ENCODE measurements at places on chromosomes 7 and 10.

DNA sequence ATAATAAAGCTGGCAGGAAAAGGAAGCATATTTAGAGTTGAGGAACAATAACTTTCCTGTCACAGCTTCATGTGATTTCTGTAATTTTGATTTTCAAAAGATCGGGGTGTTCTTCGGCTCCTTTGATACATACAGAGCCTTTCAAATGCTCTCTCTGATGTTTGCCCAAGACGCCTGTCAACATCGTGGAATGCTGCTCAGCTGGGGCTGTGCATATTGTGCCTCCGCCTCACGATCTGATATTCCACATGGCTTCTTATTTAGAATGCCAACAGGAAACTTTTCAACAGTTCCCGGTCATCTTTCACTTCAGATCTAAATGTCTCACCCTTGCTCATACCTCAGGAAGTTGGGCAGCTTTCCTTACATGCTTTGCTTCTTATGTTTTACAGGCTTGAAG lies 7.3 kb downstream of the NPY start:
- no peak for DNase-seq
- H3K27ac ChIP-seq = no peak overlapping the region
- no peak overlapping the region for H3K4me3 ChIP-seq
- no peaks in the 10 kb centered on the region for H3K27me3 ChIP-seq
- no peaks in the 10 kb centered on the region for H3K4me1 ChIP-seq

GRCh38 chr10:124315591-124316270 lies 103.0 kb downstream of the OAT start:
- H3K27ac ChIP-seq = no peak overlapping the region
- H3K27me3 ChIP-seq = no peaks in the 10 kb centered on the region
- no peaks in the 10 kb centered on the region for H3K36me3 ChIP-seq
- peak; percentile 30 for DNase-seq
- H3K4me3 ChIP-seq = no peak overlapping the region

DNA sequence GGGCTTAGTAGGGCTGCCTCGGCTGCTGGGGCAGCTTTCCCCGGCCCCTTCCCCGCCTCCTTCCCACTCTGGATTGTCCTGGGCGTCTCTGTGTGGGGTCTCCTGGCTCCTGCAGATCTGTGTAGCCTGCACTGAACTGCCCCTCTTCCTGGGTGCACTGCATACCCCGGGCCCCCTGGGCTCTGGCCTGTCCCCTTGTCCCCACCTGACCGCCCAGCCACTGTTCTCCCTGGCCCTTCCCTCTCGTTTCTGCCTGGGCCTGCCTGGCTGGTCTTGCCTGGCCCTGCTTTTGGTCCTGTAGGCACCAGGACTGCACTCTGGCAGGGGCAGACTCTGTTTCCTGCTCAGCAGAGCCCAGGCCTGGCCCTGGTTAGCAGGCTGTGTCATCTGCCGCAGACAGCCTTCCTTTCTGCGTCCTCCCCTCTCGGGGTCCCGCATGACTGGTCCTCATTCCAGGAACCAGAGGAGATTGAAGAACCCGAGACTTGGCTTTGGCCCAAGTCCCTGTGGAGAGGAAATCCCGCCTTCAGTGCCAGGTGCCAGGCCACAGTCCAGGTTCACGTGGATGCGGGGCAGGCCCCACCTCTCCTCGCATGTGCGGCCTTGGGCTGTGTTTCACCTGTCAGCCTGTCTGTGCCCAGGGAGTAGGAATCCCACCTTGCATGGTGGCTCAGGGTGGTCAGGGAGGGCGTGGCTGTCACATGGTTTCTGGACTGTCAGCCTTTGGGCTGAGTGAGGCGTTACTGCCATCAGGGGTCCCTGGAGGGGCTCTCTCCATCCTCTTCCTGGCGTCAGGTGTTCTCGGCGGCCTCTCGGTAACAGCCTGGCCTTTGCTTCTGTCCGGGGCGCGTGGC lies 9.2 kb downstream of the INPP5A start:
- H3K4me1 ChIP-seq = peaks cover 18% of the 10 kb centered on the region
- no peak for DNase-seq
- no peaks in the 10 kb centered on the region for H3K27me3 ChIP-seq
- no peaks in the 10 kb centered on the region for H3K36me3 ChIP-seq
- no peak overlapping the region for H3K27ac ChIP-seq
- no peak overlapping the region for H3K4me3 ChIP-seq

DNA sequence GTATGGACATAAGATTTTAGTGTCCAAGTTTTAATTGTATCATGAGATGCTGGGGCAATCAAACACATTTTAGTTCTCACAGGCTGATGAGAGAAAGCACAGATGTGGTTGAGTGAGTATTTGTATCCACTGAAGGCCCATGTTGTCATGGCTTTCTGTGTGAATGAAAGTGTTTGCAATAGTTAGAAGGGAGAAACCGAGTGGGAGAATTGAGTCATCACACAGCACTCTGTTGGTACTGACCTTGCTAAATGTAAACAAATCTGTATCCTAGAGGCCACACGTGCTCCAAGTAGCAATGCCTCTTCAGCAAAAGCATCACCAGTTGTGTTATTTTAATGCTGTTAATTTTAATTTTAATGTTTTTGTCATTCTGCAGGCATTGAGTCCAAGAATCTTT lies 121.2 kb downstream of the EMX2 start:
- H3K36me3 ChIP-seq = no peaks in the 10 kb centered on the region
- no peak for DNase-seq
- no peak overlapping the region for H3K4me3 ChIP-seq
- no peaks in the 10 kb centered on the region for H3K27me3 ChIP-seq
- H3K27ac ChIP-seq = no peak overlapping the region

- no peak for DNase-seq
- H3K4me3 ChIP-seq = no peak overlapping the region
- H3K4me1 ChIP-seq = no peaks in the 10 kb centered on the region
- no peaks in the 10 kb centered on the region for H3K27me3 ChIP-seq
These were observed 7.7 kb downstream of the TM9SF3 start for GRCh38 chr10:96579133-96579532.

DNA sequence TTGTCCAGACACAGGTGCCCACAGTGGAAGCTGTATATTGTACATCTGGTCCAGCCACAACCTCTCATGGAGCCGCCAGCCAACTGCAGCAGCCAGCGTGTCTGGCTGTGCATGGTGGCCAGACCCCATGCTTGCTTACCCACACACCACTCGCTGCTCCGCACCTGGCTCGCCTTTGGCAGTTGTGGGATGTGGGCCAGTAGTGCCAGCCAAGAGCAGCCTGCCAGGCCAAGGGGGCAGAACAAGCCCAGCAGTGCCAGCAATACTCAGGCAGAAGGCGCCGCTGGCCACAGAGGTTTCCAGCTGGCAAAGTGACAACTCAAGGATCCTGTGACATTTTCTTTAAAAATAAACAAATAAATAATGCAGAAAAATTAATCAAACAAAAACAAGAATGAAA lies 11.7 kb upstream of the TMEM243 start:
- DNase-seq = no peak
- no peak overlapping the region for H3K4me3 ChIP-seq
- H3K4me1 ChIP-seq = peaks cover 8% of the 10 kb centered on the region
- no peaks in the 10 kb centered on the region for H3K27me3 ChIP-seq

DNA sequence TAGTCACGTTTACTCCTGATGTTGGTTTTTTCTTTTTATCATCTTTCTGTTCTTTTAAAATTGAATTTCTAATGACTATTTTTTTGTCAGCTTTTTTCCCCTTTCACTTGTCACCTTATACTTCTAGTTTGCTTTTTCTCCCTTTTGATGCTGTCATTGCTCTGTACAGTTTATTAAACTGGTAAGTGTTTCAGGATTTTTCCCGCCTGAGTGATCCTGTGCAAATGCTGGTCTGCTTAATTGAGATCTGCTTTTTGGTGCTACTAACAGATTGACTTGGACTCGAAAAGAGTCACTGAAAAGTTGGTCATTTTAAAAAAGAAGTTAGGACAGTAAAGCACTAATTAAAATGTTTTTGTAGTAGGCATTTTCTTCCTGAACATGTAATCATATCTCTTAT lies 95.2 kb downstream of the PHTF2 start:
- no peak overlapping the region for H3K4me3 ChIP-seq
- no peaks in the 10 kb centered on the region for H3K27me3 ChIP-seq
- no peak for DNase-seq

- no peaks in the 10 kb centered on the region for H3K4me1 ChIP-seq
- no peak overlapping the region for H3K27ac ChIP-seq
- DNase-seq = no peak
- no peaks in the 10 kb centered on the region for H3K36me3 ChIP-seq
These were observed 1.2 kb downstream of the CLDN3 start for GRCh38 chr7:73768641-73769480.

DNA sequence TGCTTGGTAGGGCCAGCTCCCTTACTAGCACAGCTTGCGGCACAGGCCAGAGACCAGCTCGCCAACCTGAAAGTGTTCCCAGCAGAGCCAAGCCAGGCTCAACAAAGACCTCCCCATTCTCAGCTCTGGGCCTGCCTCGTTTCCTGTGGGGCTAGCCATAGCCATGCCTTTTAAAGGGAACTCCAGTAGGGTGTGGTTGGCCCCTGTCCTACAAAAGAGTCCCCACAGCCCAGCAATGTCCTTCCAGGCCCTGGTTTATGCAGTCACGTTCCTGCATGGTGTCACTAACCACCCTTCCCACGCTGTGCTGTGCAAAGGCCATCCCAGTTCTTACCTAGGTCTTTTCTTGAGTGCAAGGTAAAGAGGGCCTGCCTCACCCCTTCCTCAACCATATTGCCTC lies 87.8 kb upstream of the LRRC4 start:
- H3K27ac ChIP-seq = no peak overlapping the region
- H3K36me3 ChIP-seq = no peaks in the 10 kb centered on the region
- H3K4me3 ChIP-seq = no peak overlapping the region
- no peaks in the 10 kb centered on the region for H3K4me1 ChIP-seq
- DNase-seq = no peak
- no peaks in the 10 kb centered on the region for H3K27me3 ChIP-seq

DNA sequence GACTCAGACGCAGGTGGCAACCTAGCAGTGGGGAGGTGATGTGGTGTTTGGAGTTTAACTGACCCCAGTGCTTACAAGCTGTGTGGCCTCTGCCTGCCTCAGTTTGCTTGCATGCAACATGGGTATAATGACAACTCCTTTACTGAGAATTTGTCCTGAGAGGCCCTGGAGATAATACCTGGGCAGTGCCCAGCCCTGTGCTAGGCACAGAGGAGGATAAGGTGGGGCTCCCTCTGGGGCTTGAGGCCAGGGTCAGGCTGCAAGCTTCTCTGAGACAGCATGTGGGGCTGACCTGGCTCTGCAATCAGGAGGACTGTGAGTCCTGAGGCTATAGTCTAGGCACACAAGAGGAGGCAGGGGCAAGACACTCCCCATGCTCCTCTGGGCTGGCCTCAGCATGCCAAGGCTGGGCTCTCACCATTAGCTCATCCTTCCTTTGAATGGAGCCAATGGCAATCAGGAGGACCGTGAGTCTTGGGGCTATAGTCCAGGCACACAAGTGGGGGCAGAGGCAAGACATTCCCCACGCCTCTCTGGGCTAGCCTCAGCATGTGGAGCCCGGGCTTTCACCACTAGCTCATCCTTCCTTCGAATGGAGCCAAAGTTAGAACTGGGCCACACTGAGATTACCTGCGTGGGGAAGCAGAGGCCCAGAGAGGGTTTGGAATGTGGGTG lies 147.9 kb downstream of the RPS24 start:
- no peaks in the 10 kb centered on the region for H3K4me1 ChIP-seq
- no peak overlapping the region for H3K4me3 ChIP-seq
- no peaks in the 10 kb centered on the region for H3K27me3 ChIP-seq
- H3K36me3 ChIP-seq = no peaks in the 10 kb centered on the region

DNA sequence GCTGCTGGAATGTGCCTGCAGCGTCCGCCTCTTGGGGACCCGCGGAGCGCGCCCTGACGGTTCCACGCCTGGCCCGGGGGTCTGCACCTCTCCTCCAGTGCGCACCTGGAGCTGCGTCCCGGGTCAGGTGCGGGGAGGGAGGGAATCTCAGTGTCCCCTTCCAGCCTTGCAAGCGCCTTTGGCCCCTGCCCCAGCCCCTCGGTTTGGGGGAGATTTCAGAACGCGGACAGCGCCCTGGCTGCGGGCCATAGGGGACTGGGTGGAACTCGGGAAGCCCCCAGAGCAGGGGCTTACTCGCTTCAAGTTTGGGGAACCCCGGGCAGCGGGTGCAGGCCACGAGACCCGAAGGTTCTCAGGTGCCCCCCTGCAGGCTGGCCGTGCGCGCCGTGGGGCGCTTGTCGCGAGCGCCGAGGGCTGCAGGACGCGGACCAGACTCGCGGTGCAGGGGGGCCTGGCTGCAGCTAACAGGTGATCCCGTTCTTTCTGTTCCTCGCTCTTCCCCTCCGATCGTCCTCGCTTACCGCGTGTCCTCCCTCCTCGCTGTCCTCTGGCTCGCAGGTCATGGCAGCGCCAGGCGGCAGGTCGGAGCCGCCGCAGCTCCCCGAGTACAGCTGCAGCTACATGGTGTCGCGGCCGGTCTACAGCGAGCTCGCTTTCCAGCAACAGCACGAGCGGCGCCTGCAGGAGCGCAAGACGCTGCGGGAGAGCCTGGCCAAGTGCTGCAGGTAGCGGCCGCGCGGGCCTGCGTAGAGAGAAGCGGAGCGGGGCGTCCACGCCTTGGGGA lies 645 bp downstream of the SLC26A4 start:
- no peak for DNase-seq
- peak overlapping the region; percentile 75 for H3K4me3 ChIP-seq
- no peaks in the 10 kb centered on the region for H3K27me3 ChIP-seq
- H3K4me1 ChIP-seq = peaks cover 10% of the 10 kb centered on the region
- H3K36me3 ChIP-seq = no peaks in the 10 kb centered on the region

- no peak for DNase-seq
- no peaks in the 10 kb centered on the region for H3K27me3 ChIP-seq
- H3K36me3 ChIP-seq = no peaks in the 10 kb centered on the region
- H3K4me3 ChIP-seq = no peak overlapping the region
- no peaks in the 10 kb centered on the region for H3K4me1 ChIP-seq
- no peak overlapping the region for H3K27ac ChIP-seq
These were observed 439.6 kb downstream of the GRID1 start for GRCh38 chr10:85926986-85927385.

- H3K4me1 ChIP-seq = no peaks in the 10 kb centered on the region
- no peaks in the 10 kb centered on the region for H3K36me3 ChIP-seq
- H3K27ac ChIP-seq = no peak overlapping the region
- no peaks in the 10 kb centered on the region for H3K27me3 ChIP-seq
- no peak for DNase-seq
These were observed 93.5 kb downstream of the VWC2 start for GRCh38 chr7:49866910-49867309.

DNA sequence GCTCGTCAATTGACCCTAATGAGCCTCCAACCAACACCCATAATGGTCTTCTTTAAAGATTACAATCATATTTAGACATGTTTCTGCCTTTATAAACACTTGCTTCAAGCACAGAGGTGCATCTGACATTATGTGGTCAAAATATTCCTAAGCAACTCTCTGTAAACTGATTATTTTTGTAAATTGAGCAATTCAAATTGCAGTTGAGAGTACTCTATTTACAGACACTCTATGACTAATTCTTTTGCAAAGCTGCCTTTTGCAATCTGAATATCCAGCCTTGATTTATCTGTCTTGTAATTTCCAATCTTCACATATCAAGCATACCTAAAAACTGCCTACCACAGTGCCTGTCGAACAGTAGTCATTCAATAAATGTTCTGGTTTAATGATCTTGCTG lies 112.0 kb downstream of the PDE1C start:
- H3K36me3 ChIP-seq = no peaks in the 10 kb centered on the region
- H3K27me3 ChIP-seq = no peaks in the 10 kb centered on the region
- no peak overlapping the region for H3K27ac ChIP-seq
- H3K4me1 ChIP-seq = no peaks in the 10 kb centered on the region

GRCh38 chr7:7707806-7708205 lies 10.6 kb downstream of the RPA3 start:
- no peaks in the 10 kb centered on the region for H3K27me3 ChIP-seq
- H3K4me3 ChIP-seq = no peak overlapping the region
- H3K4me1 ChIP-seq = peaks cover 10% of the 10 kb centered on the region
- no peak for DNase-seq
- H3K27ac ChIP-seq = no peak overlapping the region

GRCh38 chr7:135510592-135511183 lies 786 bp upstream of the CNOT4 start:
- H3K27ac ChIP-seq = no peak overlapping the region
- no peak for DNase-seq
- peaks cover 23% of the 10 kb centered on the region for H3K4me1 ChIP-seq
- H3K27me3 ChIP-seq = no peaks in the 10 kb centered on the region

Measured in ascending aorta (tissue), 2 donors.